ENCODE measurements at places on chromosomes 2 and 18.

DNA sequence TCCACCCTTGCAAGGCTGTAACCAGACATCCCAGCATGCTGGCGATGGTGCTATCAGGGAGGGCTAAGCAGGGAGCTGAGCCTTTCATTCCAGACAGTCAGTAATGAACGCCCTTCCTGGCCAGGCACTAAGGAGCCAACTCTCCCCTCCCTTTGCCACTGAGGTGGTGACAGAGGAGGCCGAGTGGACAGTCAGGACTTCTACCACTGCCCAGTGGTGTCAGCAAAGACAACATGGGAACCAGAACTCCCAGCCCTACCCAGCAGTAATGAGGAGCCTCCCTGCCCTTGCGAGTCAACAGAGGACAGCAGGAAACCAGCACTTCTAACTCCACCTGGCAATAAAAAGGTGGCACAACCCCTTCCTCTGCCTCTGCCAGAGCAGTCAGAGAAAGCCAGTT lies 68.6 kb downstream of the ZAP70 start:
- no peak for DNase-seq

- no peak for DNase-seq
Observed at GRCh38 chr18:12256951-12257350, 2.8 kb downstream of the CIDEA start.

DNA sequence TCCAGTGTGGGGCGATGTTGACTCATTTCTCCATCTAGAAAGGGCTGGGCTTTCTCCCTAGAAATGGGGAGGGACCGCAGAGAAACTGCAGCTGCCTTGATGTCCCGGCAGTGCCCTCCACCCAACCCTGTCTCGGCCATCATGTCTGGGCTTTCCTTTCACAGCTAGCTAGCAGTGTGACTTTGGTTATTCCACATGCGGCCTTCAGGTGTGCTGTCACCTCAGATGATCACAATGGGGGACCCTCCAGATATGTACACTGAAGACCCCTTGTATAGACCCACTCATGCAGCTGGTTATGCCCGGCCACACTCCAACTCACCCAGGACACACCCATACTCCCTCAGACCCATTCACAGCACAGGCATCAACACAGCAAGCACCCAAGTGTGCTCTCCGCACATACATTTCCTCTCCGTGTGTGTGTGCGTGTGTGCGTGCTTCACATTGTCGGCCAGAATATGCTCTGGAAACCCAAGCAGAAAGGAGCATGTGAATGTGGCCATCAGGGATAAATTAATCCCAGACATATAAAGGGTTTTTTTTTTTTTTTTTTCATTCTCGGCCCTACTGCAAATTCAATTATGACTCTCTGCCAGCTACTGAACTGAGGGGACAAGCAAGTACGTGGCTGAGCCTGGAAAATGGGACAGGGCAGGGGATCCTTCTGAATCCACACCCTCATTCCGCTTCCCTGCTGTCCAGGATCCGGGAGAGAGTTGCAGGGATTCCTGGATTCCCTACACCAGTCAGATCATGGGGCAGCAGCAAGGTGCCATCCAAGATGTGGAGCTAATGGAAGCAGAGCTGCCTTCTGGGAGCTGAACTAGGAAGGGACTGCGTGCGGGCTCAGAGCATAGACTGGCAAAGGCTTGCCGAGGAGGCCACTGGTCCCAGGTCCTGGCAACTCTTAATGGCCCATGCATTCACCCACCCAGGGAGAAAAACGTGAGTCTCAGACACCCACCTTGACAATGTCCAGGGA lies 240.2 kb downstream of the DYSF start:
- DNase-seq: no peak

- DNase-seq: no peak
Observed at GRCh38 chr18:374721-375168, 106.9 kb upstream of the THOC1 start.

DNA sequence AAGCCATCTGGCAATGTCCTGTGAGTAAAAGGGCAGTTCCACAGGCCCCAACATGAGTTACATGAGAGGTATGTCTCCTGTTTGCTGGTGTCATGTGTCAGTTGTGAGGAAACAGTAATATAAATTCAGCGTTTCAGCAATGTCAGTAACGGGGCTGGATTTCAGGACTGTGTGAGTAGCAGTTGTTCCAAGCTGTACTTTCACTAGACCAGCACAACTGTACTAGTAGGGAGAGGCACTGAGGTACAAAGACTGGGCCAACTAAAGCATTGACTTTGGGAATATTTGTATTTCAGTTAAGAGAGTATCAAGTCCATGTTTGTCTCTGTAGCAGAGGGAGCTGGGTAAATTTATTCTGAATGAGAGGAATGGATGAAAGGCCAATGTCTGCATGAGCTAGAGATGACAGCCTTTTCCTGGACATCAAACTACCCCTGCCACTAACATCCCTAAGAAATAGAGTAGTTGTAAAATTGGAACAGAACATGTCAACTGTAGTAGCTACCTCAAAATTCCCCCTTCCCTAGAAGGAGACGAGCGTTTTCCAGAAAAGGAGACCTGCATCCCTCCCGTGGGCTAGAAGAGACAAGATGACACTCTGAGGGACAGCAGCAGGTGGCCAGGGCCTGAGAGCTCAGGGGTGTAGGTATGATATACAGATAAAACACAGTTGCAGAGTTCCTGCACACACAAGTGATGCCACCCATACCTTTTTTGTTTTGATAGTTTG lies 24.4 kb downstream of the EIF4E2 start:
- no peak for DNase-seq

All from hematopoietic multipotent progenitor cell treated with erythropoietin and hydrocortisone succinate and interleukin-3 and kit ligand, for 8 days (in vitro differentiated cells).